Stimulated activated CD8-positive, alpha-beta memory T cell treated with anti-CD3 and anti-CD28 coated beads, Interleukin-2, amount 100 ng/mL, for 1 hour (primary cell): ENCODE measurements at places on chromosomes 3 and 15.

- DNase-seq, result no peak
Observed at GRCh38 chr3:49867871-49868321, 1.8 kb downstream of the CAMKV start.

- no peak for DNase-seq
Observed at GRCh38 chr15:42499858-42500609, 4.6 kb downstream of the SNAP23 start.

GRCh38 chr3:88025001-88025552 lies 33.7 kb downstream of the CGGBP1 start:
- no peak for DNase-seq

DNA sequence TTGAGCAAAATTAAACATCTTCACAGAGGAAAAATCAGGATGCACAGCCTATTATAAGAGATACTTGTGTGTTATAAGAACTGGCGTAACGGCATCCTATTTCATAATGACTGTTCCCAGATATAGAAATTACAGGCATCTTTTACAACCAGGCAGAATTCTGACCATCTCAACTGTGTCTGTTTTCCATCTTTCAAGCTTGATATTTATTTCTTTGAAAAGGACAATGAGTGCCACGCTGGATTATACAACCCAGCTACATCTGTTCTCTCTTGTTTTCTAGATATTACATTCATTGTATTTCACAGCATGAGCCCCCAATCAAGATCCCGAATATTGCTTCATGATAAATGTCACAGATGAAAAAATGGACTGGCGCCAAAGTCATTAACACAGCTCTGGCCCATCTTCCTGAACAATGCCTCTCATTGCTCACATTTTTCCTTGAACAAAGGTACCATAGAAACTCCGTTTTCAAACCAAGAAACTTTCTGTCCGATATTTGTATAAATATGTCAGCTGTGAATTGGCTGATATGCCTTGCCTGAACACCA lies 420.6 kb downstream of the TBL1XR1 start:
- no peak for DNase-seq

DNA sequence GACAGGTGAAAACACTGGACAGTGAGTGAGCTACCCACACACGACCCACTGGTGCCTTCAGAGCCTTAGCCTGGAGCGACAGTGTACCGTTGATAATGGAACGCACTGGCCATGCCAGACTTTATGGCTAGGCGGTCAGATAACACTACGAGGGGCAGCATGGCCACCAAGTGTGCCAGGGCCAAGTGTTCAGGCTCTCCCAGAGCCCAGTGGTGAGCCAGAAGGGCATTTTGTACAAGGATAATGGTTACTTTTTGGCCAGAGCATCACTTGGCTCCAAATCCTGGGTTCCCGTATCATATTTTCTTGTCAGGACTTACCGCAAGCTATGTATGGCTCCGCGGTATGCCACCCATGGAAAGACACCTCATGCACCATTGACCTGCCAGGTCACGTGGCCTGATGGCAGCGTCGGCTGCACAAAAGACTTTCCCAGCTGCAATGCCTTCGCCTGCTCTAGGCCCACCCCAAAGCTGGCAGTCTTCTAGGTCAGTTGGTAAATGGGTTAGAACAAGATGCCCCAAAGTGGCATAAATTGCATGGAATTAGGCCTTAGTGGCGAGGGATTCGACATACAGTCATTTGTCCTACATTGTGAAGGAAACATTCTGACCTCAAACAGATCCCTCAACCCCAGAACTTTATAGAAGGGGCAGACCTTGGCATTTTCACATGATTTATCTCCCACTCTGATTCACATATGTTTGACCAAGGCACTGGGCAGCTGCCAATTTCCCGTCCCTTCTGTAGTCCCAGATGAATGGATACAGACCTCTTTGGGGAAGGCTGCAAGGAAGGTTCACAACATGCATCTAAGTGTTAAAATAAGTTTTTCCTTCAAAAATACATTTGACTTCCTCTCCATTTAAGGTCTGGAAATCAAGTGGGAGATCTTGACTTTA lies 12.2 kb upstream of the SLC28A1 start:
- no peak for DNase-seq

DNA sequence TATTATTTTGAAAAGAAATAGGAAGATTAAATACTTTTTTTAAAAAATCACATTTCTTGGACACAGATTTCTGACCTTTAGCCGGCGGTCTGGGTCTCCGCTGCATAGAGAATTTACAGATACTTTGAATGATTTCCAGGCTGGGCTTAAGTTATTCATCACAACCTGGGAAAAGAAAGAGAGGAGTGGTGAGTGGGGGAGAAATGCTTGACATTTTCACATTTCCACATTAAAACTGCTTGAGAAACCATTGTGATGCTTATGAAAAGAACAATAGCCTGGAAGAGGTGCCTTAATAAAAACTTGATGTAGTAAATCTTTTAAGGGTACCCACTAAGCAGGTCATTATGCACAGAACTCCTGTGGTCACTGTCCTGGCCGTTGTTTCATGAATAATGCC lies 166.8 kb upstream of the MRPL3 start:
- DNase-seq, result no peak

GRCh38 chr15:50933341-50933740 lies 24.9 kb downstream of the AP4E1 start:
- DNase-seq, result no peak

DNA sequence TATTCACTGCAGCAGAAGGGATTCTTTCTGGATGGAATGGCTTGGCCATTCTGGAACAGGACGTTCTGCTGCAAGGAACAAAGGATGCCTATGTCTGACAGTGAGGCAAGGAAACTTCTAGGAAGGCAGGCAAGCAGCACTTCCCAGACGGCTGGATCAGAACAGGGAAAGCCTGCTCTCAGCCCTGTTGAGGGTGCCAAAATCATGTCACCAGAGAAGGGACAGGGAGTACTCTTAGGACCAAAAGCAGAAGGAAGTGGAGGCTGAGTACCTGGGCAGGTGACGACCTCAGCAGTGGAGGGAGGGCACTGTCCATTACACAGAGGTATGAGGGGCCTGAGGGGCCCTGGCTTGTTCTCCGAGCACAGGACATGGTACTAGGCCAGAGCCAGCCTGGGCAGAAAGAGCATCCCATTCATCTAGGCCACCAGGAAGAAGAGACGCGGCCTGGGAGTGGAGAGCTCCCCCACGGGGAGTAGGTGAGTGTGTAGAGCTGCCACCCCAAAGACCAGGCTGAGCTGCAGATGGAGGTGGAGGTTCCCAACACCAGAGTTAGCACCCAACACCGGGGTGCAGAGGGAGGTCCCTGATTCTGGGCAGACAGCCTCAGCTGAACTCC lies 9.6 kb downstream of the KLF15 start:
- no peak for DNase-seq

- DNase-seq, result no peak
Observed at GRCh38 chr3:41093476-41093875, 105.8 kb upstream of the CTNNB1 start.

DNA sequence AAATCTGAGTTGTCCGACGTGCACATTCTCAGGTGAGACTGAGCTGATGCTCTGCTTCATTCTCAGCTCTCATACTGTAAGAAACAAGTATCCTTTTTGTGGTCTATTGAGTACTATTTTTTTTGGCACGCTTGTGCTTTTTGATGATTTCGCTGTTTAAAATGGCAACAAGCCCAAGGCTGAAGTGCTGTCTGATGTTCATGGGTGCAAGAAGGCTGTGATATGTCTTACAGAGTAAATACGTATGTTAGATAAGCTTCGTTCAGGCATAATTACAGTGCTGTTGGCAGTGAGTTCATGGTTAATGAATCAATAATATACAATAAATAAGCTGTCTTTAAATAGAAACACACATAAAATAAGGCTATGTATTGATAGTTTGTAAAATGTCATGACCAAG lies 27.2 kb downstream of the AQR start:
- no peak for DNase-seq

DNA sequence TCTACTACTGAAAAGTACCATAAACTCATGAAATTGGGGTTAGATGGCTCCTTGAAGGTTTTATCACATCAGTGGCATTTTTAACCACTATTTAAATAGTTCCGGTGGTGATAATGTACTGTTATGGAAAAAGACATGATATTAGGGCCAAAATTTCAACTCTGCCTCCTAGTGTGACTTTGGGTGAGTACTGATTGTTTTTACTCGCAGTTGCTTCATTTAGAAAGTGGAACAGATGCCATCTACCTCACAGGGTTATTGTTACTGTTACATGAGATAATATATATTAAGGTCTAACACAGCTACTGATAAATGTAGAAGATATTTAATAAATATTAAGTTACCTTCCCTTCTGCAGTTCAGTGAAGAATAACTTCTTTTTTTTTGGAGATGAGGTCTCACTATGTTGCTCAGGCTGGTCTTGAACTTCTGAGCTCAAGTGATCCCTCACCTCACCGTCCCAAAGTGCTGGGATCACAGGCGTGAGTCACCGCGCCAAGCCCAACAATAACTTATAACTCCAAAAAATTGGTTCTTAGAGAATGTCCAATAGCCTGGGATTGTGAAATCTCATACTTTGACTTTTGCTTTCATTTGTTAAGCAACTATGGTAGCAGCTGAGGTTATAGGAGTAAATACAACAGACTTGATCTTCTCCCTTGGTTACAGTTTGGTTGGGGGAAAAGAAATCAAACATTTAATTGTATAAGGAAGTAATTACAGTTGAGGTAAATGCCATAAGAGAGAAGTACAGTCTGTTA lies 48.3 kb downstream of the MEF2A start:
- DNase-seq, result no peak

- no peak for DNase-seq
Observed at GRCh38 chr3:128329491-128330213, 137.0 kb downstream of the DNAJB8 start.

GRCh38 chr3:34203386-34203785 lies 405.0 kb downstream of the PDCD6IP start:
- DNase-seq, result no peak

DNA sequence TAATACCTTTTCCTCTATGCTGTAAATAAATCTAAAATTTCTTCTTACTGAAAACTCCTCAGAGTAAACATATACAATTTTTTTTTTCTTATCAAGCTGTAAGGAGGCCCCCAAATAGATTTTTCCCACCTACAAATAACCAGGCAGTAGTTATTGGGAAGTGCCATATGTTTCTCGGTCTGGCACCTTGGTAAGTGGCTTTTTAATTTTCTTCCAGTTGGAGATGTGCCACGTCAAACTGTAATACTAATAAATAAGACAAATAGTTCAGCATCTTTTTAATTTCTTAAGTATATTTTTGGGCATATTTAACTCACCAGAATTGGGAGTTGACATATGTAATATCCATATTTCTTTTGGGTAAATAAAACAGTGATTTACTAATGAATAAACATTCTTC lies 346.3 kb downstream of the DIPK2A start:
- DNase-seq, result no peak

DNA sequence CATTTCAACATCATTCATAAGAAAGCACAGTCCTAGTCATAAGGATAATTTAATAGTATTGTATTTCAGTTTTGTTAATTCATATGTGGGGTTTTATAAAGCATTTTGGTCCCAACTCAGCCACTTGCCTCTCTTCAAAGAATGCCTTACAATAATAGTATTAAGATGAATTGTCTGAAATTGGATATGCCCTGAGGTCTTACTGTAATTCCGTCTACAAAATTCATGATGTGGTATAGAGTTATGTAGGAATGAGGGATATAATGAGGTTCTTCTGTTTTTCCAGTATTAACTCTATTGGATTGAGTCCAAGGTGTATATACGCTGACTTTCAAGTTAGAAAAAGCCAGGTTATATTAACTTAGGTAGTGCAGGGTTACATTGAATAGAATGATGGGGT lies 177.0 kb downstream of the GOLIM4 start:
- no peak for DNase-seq

- DNase-seq, result no peak
Observed at GRCh38 chr15:35566991-35567390, 21.0 kb upstream of the DPH6 start.

DNA sequence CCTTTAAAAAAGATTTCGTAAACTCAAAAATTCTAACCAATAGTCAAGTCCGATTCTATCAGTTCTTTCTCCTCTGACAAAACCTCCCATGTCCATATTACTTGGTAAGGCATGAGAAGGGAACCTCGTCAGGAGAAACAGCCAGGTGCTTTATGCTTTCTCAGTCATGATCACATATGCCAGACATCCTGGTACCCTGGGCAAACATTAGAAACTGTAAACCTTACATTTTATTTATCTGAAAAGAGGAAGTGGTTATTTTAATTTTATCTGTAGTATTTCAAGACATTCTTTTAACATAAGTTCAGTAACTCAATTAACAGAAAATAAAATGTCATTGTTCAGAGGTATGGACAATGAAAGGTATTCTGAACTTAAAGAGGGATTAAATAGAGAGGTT lies 474.8 kb upstream of the GBE1 start:
- DNase-seq, result no peak

GRCh38 chr15:50943638-50944037 lies 35.2 kb downstream of the AP4E1 start:
- no peak for DNase-seq

DNA sequence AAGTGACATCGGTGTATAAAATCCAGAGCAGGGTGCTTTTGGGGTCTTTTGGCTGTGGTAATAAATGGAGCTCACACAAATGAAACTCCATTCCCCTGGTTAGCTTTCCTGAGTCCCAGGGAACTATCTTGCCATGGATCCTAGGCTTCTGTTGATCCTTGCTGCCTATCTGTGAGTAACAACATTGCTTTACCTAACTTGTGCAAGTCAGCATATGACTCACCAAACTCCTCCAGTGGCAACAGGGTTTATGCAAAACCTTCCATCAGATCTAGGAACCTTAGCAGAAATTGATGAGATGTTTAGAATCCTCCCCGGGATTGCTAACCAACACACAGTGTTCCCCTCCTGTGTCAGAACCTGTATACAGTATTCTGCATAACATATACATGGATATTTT lies 105.4 kb downstream of the SCAPER start:
- DNase-seq, result no peak

DNA sequence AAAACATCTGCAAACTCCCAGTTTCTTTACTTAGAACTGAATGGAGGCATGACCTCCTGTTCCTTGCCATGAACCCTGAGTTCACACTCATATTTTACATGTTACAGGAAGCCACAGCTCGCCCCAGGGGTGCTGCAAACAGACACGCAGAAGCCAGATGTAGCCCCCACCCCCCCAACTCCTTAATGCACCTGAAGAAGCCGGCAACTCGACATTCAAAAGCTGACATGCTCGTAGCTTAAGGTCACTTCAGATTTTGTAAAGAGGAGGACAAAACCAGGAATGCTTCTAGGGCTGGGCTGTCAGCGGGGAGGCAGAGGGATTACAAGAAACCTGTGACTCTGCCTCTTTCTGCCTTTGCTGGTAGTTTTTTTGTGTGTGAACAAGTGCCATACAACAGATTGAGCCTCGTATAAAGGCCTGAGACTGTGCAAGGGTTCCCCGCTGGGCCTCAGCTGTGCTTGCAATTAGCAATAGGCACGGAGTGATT lies 42.0 kb upstream of the FEZF2 start:
- no peak for DNase-seq

- DNase-seq, result no peak
Observed at GRCh38 chr3:186786922-186787321, 3.5 kb downstream of the EIF4A2 start.

DNA sequence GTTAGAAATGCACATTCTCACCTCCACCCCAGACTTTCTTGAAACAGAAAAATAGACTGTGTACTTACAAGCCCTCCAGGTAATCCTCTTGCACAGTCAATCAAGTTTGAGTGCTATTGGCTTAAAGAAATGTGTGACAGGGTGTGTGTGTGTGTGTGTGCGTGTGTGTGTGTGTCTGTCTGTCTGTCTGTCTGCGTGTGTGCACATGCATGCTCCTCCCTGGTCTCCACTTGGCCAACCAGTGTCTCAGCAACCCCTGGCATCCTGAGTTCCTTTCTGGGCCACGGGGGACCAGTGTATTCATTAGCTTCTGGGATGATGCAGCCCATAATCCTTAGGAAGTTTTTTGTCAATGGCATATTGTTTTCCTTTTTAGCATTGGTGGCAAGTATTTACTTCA lies 128.8 kb upstream of the IL12A start:
- DNase-seq, result no peak
